ENCODE measurements at places on chromosomes 6 and 20.
A peak's percentile ranks its signal among the peaks of the same experiment; 100 is the strongest.

DNA sequence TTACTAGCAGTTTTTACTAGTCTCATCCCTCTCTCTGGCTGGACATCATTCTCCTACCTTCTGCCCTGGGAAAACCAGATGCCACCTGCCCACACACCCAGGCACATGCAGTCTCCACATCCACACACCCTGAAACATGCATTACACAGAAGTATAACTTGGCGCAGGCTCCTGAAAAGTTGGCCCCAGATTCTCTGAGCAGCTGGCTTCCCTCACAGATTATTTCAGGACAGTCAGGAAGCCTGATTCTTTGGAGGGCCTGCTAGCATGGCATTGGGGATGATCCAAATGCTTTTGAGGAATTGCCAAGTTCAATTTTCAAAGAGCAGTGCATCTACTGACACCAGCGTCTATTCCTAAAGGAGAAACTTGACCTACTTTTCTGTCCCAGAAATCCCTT is 27.8 kb upstream of the KIF16B start:
- H3K4me3 ChIP-seq = no peak overlapping the region
- no peak for DNase-seq
- H3K4me1 ChIP-seq = no peaks in the 10 kb centered on the region
- H3K36me3 ChIP-seq = no peaks in the 10 kb centered on the region
- no peak overlapping the region for H3K27ac ChIP-seq
- no peaks in the 10 kb centered on the region for H3K27me3 ChIP-seq

DNA sequence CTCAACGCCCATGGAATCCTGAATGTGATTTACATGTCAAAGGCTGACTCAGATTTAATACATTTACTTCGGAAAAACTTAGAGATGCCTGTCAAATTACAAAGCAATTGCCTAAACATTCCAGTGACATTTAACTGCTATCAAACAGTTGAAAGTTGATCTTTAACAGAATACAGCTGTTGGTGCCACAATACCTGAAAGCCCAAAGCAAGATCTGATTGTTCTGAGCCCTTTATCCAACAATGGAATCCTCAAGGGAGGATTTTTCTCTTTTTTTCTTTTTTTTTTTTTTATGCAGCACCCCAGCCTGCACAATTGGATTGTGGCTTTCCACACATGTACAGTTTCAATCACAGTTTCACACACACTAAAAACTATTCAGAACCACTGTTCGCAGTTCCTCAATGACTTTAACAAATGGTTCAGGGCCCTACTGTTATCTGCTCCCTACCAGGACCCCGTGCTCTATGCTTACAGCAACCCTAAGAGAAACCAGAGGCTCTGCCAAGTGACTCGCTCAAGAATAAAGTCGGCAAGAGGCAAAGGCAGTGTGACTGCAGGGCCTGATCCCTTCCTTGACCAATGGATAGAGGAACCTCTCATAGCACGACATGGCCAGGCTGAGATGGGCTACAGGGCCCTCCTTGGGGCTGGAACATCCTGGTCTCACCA is 33.3 kb downstream of the EPB41L2 start:
- H3K4me1 ChIP-seq = peaks cover 4% of the 10 kb centered on the region
- no peaks in the 10 kb centered on the region for H3K36me3 ChIP-seq
- peak; percentile 82 for DNase-seq
- H3K27me3 ChIP-seq = no peaks in the 10 kb centered on the region
- no peak overlapping the region for H3K27ac ChIP-seq

DNA sequence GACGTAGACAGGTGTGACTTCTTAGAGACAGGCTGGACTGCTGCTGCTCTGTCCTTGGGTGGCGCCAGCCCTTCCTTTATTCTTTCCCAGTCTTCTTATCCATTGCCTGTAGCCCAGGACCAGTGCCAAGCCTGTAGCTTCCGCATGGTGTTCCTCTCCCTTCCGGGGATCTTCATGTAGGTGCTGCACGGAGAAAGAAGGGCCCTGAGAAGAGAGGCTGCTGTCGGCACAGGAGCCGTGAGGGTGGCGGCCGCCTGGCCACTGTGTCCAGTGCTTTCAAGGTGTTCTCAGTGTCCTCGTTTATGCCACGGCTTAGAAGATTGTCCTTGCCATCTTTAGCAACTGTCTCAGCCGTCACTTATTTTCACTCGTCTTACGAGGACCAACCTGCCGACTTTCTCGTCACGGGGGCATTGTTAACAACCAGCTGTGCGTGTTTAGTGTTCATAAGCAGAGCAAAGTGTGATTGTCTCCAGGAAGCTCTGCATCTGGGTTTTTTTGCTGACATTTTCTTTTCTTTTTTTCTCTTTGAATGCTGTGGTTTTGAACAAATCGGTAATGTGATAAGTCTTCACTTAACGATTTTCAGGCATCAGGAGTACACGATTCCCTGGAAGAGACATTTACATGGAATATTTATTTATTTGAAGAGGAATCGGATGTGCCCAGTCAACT is 61.2 kb downstream of the PPP1R14C start:
- DNase-seq = no peak
- H3K27ac ChIP-seq = no peak overlapping the region
- no peaks in the 10 kb centered on the region for H3K27me3 ChIP-seq
- no peaks in the 10 kb centered on the region for H3K36me3 ChIP-seq

- no peak for DNase-seq
- H3K4me3 ChIP-seq = no peak overlapping the region
- no peak overlapping the region for H3K27ac ChIP-seq
- no peaks in the 10 kb centered on the region for H3K4me1 ChIP-seq
- no peaks in the 10 kb centered on the region for H3K36me3 ChIP-seq
- no peaks in the 10 kb centered on the region for H3K27me3 ChIP-seq
These were observed 277.6 kb upstream of the RNF217 start for GRCh38 chr6:124684621-124685020.

DNA sequence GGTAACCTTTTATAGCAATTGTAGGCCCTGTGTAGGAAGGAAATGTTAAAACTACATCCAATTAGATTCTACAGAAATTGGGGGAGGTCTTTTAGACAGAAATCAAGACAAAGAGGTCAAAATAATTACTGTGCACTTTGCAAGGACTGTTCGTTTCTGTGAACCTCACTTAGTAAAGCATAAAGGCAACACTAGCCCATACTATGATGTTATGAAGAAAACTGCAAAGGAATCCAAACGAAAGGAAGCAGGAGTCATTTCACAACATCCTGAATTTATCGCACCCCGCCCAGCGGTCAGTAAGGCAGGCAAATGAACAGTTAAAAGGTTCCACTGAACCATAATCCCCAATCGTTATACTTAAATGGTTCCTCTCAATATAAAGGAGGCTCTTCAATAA is 429.5 kb upstream of the ARID1B start:
- no peaks in the 10 kb centered on the region for H3K4me1 ChIP-seq
- H3K36me3 ChIP-seq = no peaks in the 10 kb centered on the region
- H3K27me3 ChIP-seq = no peaks in the 10 kb centered on the region
- DNase-seq = no peak

GRCh38 chr6:19789100-19789803 is 47.9 kb upstream of the ID4 start:
- no peaks in the 10 kb centered on the region for H3K36me3 ChIP-seq
- H3K27ac ChIP-seq = no peak overlapping the region
- DNase-seq = no peak
- H3K27me3 ChIP-seq = no peaks in the 10 kb centered on the region
- no peak overlapping the region for H3K4me3 ChIP-seq
- H3K4me1 ChIP-seq = no peaks in the 10 kb centered on the region

GRCh38 chr6:4615891-4616290 is 160.3 kb upstream of the CDYL start:
- H3K36me3 ChIP-seq = no peaks in the 10 kb centered on the region
- no peak for DNase-seq
- H3K4me3 ChIP-seq = no peak overlapping the region
- H3K27ac ChIP-seq = no peak overlapping the region
- H3K27me3 ChIP-seq = no peaks in the 10 kb centered on the region

GRCh38 chr6:3987053-3987452 is 91.9 kb downstream of the FAM217A start:
- no peaks in the 10 kb centered on the region for H3K36me3 ChIP-seq
- no peaks in the 10 kb centered on the region for H3K27me3 ChIP-seq
- H3K4me3 ChIP-seq = no peak overlapping the region
- DNase-seq = peak; percentile 71
- no peak overlapping the region for H3K27ac ChIP-seq

- H3K27me3 ChIP-seq = no peaks in the 10 kb centered on the region
- no peak overlapping the region for H3K27ac ChIP-seq
- peak; percentile 37 for DNase-seq
- peaks cover 2% of the 10 kb centered on the region for H3K4me1 ChIP-seq
- H3K4me3 ChIP-seq = no peak overlapping the region
- no peaks in the 10 kb centered on the region for H3K36me3 ChIP-seq
These were observed 30.5 kb downstream of the TBX18 start for GRCh38 chr6:84733889-84734288.

DNA sequence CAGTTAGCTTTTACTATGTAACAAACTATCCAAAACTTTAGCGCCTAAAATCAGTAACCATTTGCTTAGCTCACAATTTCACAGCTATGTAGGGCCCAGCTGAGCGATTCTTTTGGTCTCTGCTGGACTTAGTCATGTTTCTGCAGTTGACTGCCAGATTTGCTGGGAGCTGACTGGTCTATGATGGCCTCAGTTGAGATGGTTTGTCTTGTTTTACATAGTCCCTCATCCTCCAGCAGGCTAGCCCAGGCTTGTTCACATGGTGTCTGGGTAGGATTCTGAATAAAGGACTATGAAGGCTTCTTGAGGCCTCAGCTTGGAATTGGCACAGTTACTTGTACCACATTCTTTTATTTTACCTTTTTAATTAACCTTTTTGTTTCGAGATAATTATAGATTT is 247.8 kb upstream of the CHD6 start:
- no peaks in the 10 kb centered on the region for H3K27me3 ChIP-seq
- no peak overlapping the region for H3K27ac ChIP-seq
- no peaks in the 10 kb centered on the region for H3K36me3 ChIP-seq
- no peaks in the 10 kb centered on the region for H3K4me1 ChIP-seq
- H3K4me3 ChIP-seq = no peak overlapping the region

Data from mesendoderm (in vitro differentiated cells).